ENCODE measurements at places on chromosomes 3 and 15.

- no peak for DNase-seq
Observed at GRCh38 chr3:109921509-109921908, 584.2 kb upstream of the DPPA4 start.

GRCh38 chr15:94972314-94972713 is 741.0 kb downstream of the MCTP2 start:
- no peak for DNase-seq

DNA sequence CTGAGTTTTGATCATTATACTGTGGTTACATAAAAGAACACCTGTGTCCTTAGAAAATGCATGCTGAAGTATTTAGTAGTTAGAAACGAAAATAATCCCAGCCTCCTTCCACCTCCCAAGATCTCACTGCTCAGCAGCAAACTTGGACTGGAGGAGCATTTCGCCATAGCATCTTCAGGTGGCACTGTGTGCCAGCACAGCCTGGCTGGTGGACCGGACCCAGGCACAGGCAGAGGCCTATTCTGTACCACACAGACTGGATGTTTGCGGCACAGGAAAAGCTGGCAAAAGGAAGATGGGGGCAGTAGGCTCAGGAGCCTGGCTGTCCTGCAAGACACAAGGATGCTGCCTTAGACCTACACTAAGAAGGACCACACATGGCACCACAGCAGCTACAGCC is 10.2 kb downstream of the STIMATE start:
- DNase-seq: no peak

DNA sequence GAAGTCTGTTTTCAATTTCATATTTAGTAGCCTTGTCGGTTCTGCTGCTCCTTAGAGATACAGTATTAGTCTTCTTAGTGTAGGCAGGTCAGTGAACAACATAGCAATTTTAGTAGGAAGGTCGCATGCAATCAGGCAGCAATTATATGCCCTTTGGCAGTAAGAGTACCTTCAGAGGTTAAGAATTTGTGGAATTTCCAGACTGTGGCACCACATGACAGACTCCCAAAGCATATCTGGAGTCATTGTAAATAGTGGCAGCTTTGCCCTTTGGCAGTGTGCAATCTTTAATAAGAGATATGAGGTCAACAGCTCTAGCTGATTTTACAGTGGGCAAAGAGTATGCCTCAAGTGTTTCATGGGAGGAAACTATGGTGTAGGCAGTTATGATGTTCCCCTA is 1532.5 kb upstream of the CADM2 start:
- DNase-seq: no peak

Data from T1000 (cell line).